ENCODE measurements at places on chromosomes 1 and 21. TPM values are rescaled to one million over a fixed set of nuclear protein-coding genes. Genes with fewer than 3 reads are reported as not detected.

Gene RXFP4
- total RNA-seq: not detected

Gene DIO1
- total RNA-seq: not detected

Gene OLFML3
- total RNA-seq: 3.9 TPM

Gene ASAP3
- total RNA-seq: 5.5 TPM

Data from A549 treated with Mapracorat at 1 μM for 4 hours (cell line).